Activated CD8-positive, alpha-beta memory T cell treated with anti-CD3 and anti-CD28 coated beads, Interleukin-2, amount 10 ng/mL, durations not matched to agents 7 days and 5 days (primary cell): ENCODE measurements at places on chromosomes 3 and 15. TPM values are rescaled to one million over a fixed set of nuclear protein-coding genes. Genes with fewer than 3 reads are reported as not detected.
A peak's percentile ranks its signal among the peaks of the same experiment; 100 is the strongest.

GRCh38 chr3:20258371-20258770, 72.4 kb upstream of the SGO1 start:
- no peak overlapping the region for H3K4me3 ChIP-seq
- DNase-seq = no peak
- no peaks in the 10 kb centered on the region for H3K4me1 ChIP-seq
- H3K27me3 ChIP-seq = no peaks in the 10 kb centered on the region
- H3K36me3 ChIP-seq = peaks cover 2% of the 10 kb centered on the region

GRCh38 chr3:22361521-22361920, 610.5 kb upstream of the ZNF385D start:
- no peak overlapping the region for H3K27ac ChIP-seq
- H3K36me3 ChIP-seq = no peaks in the 10 kb centered on the region
- no peaks in the 10 kb centered on the region for H3K4me1 ChIP-seq
- H3K4me3 ChIP-seq = no peak overlapping the region
- no peaks in the 10 kb centered on the region for H3K27me3 ChIP-seq

- H3K4me3 ChIP-seq = no peak overlapping the region
- peaks cover 17% of the 10 kb centered on the region for H3K27me3 ChIP-seq
- DNase-seq = no peak
- H3K4me1 ChIP-seq = no peaks in the 10 kb centered on the region
- H3K27ac ChIP-seq = no peak overlapping the region
- H3K36me3 ChIP-seq = no peaks in the 10 kb centered on the region
Measured at GRCh38 chr3:139317660-139318430, 26.0 kb upstream of the MRPS22 start.

PLD1 gene
- total RNA-seq = 3.4 TPM

SNTN gene
- total RNA-seq = not detected

GRCh38 chr3:87287011-87287410, 10.6 kb upstream of the POU1F1 start:
- peaks cover 1% of the 10 kb centered on the region for H3K36me3 ChIP-seq
- no peak overlapping the region for H3K4me3 ChIP-seq
- H3K4me1 ChIP-seq = peaks cover 8% of the 10 kb centered on the region
- H3K27ac ChIP-seq = no peak overlapping the region
- DNase-seq = no peak

LEKR1 gene
- total RNA-seq = 1.1 TPM

DCBLD2 gene
- total RNA-seq = 2.0 TPM

DNA sequence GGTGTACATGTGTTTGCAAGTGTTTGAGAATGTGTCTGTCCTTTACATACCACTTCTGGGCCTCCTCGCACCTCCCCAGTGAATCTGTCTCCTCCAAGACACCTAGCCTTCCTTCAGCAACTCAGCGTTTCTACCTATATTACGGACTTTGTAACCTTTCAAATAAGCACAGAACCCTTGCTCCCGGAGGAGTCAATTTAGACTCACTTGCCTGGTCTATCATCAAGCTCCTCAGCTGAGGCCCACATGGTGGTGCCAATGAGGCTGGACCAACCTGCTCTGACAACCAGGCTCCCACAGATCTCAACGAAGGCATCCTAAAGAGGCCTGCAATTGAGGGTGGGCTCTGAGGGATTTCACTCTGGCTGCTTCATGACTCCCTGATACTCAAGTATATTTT, 32.8 kb upstream of the TIMP4 start:
- peaks cover 69% of the 10 kb centered on the region for H3K4me1 ChIP-seq
- H3K36me3 ChIP-seq = no peaks in the 10 kb centered on the region
- no peak overlapping the region for H3K27ac ChIP-seq
- peaks cover 3% of the 10 kb centered on the region for H3K27me3 ChIP-seq

CEP19 gene
- 4.1 TPM for total RNA-seq

DNA sequence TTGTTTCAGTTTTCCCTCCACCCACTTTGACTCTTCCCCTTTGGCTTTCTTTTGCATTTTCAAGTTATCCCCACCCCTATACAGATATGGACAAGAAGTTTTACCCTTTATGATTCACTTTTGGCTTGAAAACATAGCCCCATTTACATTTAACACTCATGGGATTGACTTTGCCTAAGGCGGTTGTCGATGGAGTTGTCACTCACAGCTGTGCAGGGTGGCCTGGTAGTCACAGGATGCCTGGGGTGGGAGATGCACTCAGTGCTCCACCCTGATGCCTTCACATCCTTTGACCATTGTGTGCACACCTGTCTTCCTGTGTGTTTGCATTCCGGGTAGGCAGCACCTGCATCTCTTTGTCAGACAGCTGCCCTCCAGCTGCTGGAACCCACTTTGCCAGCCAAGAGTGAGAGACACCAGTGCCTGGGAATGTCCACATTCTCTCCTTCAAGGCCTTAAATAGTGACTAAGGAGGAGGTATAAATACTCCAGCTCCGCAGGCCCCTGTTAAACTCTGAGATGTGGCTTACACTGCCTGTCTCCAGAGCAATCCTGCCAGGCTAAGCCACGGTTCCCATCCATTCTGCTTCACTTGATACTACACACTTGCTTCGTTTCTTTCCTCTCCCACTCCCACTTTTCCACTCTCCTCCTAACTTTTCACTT, 191.5 kb upstream of the SLC24A5 start:
- H3K27ac ChIP-seq = no peak overlapping the region
- H3K36me3 ChIP-seq = no peaks in the 10 kb centered on the region
- no peak for DNase-seq
- no peaks in the 10 kb centered on the region for H3K27me3 ChIP-seq
- no peak overlapping the region for H3K4me3 ChIP-seq

ALDH1L1 gene
- total RNA-seq = not detected

- H3K4me1 ChIP-seq = peaks cover 13% of the 10 kb centered on the region
- no peak for DNase-seq
- H3K27me3 ChIP-seq = no peaks in the 10 kb centered on the region
- no peak overlapping the region for H3K27ac ChIP-seq
- H3K36me3 ChIP-seq = peaks cover 27% of the 10 kb centered on the region
Measured at GRCh38 chr15:42349186-42349585, 10.1 kb upstream of the CAPN3 start.

GRCh38 chr15:39629371-39629770, 48.5 kb downstream of the THBS1 start:
- peak overlapping the region; percentile 82 for H3K27ac ChIP-seq
- H3K36me3 ChIP-seq = peaks cover 34% of the 10 kb centered on the region
- DNase-seq = peak; percentile 83
- no peaks in the 10 kb centered on the region for H3K27me3 ChIP-seq

FSTL1 gene
- 0.16 TPM for total RNA-seq

DNA sequence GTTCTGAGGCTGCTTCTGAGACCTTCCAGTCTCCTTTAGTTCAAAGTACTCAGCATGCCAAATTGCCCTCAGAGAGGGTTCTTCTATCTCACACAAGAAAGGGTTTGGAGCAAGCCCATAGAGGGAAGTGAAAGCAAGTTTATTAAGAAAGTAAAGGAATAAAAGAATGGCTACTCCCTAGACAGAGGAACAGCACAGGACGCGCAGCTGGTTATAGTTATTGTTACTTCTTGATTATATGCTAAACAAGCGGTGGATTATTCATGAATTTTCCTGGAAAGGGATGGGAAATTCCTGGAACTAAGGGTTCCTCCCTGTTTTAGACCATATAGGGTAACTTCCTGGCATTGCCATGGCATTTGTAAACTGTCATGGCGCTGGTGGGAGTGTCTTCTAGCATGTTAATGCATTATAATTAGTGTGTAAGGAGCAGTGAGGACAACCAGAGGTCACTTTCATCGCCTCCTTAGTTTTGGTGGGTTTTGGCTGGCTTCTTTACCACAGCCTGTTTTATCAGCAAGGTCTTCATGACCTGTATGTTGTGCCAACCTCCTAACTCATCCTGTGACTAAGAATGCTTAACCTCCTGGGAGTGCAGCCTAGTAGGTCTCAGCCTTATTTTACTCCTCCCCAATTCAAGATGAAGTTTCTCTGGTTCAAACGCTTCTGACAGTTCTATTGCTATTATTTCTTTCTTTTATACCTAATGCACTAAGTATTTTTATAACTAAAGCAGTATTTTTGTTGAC, 26.3 kb downstream of the SCN11A start:
- no peaks in the 10 kb centered on the region for H3K4me1 ChIP-seq
- no peak overlapping the region for H3K27ac ChIP-seq
- no peak for DNase-seq
- no peak overlapping the region for H3K4me3 ChIP-seq
- no peaks in the 10 kb centered on the region for H3K36me3 ChIP-seq

GOLGA6L9 gene
- total RNA-seq = 1.1 TPM

- peaks cover 29% of the 10 kb centered on the region for H3K27me3 ChIP-seq
- no peak overlapping the region for H3K27ac ChIP-seq
- no peaks in the 10 kb centered on the region for H3K4me1 ChIP-seq
- DNase-seq = no peak
Measured at GRCh38 chr3:57512166-57512565, 32.0 kb downstream of the DNAH12 start.

DNA sequence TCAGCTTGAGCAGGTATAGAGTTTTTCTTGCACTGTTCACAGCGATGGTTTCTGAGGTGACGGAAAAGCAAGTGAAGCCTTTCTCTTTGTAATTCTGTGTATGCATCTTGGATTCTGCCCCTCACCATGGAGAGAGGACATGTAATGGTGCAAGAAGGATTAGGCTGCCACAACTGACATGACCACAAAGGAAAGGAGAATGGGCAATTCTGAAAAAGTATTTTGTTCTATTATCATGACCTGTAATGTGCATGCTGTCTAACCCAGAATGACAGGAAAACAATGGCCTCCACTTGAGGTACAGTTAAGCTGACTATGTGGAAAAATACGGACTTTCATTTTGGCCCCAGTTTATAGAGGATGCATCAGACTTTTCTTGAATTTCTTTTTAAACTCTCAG, 226.9 kb downstream of the IL5RA start:
- no peaks in the 10 kb centered on the region for H3K36me3 ChIP-seq
- no peak overlapping the region for H3K4me3 ChIP-seq
- H3K27me3 ChIP-seq = peaks cover 3% of the 10 kb centered on the region
- no peaks in the 10 kb centered on the region for H3K4me1 ChIP-seq
- H3K27ac ChIP-seq = no peak overlapping the region
- no peak for DNase-seq

GRCh38 chr3:71132995-71133730, 450.4 kb downstream of the FOXP1 start:
- no peak overlapping the region for H3K4me3 ChIP-seq
- H3K4me1 ChIP-seq = peaks cover 31% of the 10 kb centered on the region
- peaks cover 3% of the 10 kb centered on the region for H3K27me3 ChIP-seq
- DNase-seq = no peak
- H3K27ac ChIP-seq = no peak overlapping the region
- no peaks in the 10 kb centered on the region for H3K36me3 ChIP-seq

DNA sequence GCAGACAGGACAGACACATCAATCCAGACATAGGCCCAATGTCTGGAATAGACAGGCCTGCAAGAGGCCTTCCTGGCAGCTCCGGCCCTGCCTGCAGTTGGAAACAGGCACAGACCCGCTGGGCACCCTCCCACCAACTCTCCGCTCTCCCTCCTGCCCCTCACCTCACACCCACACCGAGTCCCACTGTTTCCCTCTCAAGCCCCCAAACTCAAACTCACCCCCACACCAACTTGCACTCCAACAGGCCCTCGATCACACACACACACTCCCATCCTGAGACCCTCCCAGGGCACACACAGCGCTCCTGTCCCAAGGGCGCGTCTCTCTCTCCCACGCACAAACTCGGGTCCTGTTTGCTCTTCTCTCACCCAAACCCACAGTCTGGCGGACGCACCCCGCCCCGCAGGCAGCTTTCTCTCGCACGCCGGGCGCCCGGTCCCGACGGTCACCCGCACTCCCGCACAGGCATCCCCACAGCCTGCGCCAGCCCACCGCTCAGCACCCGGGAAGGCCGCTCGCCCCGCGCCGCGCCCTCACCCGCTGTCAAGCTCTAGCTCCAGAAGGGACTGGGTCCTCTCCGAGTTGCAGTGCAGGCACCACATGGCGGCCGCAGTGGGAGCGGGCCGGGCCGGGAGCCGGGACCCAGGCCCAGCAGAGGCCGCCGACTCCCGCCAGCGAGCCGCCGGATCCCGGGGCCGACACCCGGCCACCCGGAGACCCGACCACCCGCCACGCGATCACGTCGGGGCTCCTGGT, 106.2 kb downstream of the IQSEC1 start:
- peaks cover 3% of the 10 kb centered on the region for H3K36me3 ChIP-seq
- no peaks in the 10 kb centered on the region for H3K27me3 ChIP-seq
- H3K4me3 ChIP-seq = peak overlapping the region; percentile 46
- no peak overlapping the region for H3K27ac ChIP-seq

VGLL4 gene
- 45.3 TPM for total RNA-seq

DNA sequence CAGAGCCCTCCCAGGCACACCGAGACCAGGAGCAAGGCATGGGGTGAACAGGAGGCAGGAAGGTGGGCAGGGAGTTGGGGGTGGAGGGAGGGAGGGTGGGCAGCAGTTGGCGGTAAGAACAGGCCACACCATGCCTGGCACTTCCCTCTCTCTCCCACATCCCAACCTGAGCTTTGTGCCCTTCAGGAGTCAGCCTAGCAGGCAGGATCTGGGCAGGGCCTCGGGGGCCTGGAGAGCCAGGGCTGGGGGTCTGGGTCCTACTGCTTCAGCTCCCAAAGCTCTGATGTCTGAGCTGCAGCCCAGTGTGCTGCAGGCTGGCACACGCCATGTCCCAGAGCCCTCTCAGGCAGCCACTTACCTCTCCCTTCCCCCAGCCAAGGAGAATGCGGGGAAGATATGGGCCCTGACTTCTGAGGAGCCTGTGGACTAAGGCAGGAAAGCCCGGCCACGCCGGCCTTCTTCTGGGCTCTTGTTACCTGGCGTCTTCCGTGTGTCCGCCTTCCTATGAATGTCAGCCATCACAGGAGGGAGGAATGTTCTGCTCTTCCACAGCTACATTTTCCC, 2.9 kb upstream of the MYL3 start:
- H3K27me3 ChIP-seq = peaks cover 5% of the 10 kb centered on the region
- no peaks in the 10 kb centered on the region for H3K36me3 ChIP-seq

GRCh38 chr15:79543097-79543496, 111.0 kb downstream of the MINAR1 start:
- H3K4me1 ChIP-seq = no peaks in the 10 kb centered on the region
- no peak for DNase-seq
- no peaks in the 10 kb centered on the region for H3K27me3 ChIP-seq
- H3K36me3 ChIP-seq = no peaks in the 10 kb centered on the region
- H3K27ac ChIP-seq = no peak overlapping the region

DNA sequence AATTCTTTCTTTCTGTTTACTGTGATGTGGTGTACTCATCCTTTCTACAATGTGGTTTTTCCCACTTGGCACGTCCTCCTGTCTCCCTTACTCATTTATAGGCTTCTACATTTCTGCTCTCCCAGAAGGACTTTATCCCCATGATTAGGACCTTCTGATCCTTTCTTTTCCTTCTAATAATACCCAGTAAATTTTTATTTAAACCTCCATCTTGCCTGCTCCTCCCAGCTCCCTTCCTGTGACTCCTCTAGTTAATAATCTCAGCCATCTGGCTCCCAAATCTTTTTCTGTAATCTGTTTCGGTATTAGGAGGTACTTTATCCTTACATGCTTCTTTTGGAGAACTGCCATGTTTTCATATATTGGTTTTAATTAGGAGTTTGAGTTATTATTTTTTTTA, 11.2 kb upstream of the P2RY1 start:
- no peak overlapping the region for H3K27ac ChIP-seq
- H3K36me3 ChIP-seq = no peaks in the 10 kb centered on the region
- no peak for DNase-seq
- H3K4me3 ChIP-seq = no peak overlapping the region
